Stimulated activated CD8-positive, alpha-beta memory T cell treated with anti-CD3 and anti-CD28 coated beads, Interleukin-7, amount 100 ng/mL, for 24 hours (primary cell): ENCODE measurements at places on chromosomes 11 and 22.

- DNase-seq, result no peak
Measured at GRCh38 chr11:6427516-6427915, 8.6 kb upstream of the APBB1 start.

- DNase-seq, result no peak
Measured at GRCh38 chr22:18985780-18986179, 49.7 kb upstream of the PRODH start.

GRCh38 chr11:68215524-68216170, 2.6 kb upstream of the KMT5B start:
- no peak for DNase-seq

- no peak for DNase-seq
Measured at GRCh38 chr11:79430280-79430679, 10.6 kb downstream of the TENM4 start.

GRCh38 chr11:86818462-86819192, 18.3 kb downstream of the PRSS23 start:
- no peak for DNase-seq

GRCh38 chr11:39668640-39669039, 1790.8 kb downstream of the LRRC4C start:
- no peak for DNase-seq

DNA sequence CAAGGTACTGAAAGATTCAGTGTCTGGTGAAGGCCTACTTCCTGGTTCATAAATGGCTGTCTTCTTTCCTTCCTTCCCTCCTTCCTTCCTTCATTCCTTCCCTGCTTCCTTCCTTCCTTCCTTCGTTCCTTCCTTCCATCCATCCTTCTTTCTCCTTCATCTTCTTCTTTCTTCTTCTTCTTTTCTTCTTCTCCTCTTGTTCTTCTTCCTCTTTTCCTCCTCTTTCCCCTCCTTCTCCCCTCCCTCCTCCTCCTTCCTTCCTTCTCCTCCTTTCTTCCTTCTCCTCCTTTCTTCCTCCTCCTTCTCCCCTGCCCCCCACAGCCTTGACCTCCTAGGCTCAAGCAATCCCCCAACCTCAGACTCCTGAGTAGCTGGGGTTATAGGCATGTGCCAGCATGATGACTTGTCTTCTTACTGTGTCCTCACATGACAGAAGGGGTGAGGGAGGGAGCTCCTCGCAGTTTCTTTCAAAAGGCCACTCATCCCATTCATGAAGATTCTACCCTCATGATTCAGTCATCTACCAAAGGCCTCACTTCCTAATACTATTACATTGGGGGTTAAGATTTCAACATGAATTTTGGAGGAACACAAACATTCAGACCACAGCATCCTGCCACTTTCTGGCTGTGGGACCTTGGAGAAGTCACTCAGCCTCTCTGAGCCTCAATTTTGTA, 22.6 kb upstream of the CCDC134 start:
- DNase-seq, result no peak
